ENCODE measurements at places on chromosomes 3 and 15.
A peak's percentile ranks its signal among the peaks of the same experiment; 100 is the strongest.

- no peak for DNase-seq
Measured at GRCh38 chr3:182491577-182491976, 301.7 kb upstream of the ATP11B start.

- DNase-seq = no peak
Measured at GRCh38 chr3:156071031-156071430, 49.3 kb upstream of the KCNAB1 start.

GRCh38 chr15:69486481-69487110, 34.0 kb downstream of the RPLP1 start:
- no peak for DNase-seq

DNA sequence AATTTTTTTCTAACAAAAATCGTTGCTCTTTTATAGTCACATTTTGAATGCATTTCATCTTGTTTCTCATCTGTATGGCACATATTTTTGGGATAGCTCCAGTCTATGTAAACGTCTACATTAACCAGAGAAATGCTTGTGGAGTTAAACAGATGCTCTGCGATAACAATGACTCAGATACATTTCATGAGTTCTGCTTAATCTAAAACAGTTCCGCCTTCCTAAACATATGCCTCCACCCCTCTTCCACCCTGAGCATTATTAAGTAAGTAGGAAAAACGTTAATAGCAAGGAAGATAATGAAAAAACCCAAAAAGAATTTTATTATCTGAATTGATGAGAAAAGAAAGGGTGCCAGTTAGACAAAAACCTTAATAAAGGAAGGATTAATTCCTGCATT, 396.1 kb downstream of the TUSC7 start:
- no peak for DNase-seq

DNA sequence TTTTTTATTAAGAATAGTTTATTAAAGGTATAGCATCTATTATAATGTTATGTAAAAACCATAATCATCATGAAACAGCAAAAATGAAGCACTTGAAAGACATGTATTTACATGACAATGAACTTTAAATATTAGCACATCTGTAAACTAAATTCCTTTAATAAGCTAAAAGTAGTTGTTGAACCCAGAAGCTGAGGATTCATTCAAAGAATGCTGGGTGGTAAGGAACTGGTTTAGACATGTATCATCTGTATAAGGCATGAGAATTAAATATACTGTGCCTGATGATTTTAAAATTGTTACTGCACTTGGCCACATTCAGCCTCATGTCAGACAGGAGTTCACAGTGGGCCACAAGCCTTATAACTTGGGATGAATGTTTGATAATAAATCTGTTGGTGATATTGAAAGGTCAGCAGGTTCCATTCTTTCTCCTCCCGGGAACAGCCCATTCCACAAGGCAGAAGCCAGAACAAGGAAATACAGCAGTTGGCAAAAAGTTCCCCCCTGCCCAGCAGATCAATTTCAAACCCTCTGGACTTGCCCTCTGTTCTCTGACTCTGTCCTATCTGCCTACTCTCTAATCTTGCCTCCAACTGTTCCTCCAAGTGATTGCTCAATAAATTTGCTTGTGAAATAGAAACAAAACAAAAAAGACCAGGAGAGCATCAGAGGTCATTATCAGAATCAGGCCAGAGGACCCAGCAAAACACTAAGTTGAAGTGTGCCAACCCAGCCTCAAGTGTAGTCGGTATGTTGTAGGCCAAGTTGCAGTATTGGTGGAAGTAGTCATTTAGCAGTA, 49.8 kb upstream of the TEX264 start:
- no peak for DNase-seq

DNA sequence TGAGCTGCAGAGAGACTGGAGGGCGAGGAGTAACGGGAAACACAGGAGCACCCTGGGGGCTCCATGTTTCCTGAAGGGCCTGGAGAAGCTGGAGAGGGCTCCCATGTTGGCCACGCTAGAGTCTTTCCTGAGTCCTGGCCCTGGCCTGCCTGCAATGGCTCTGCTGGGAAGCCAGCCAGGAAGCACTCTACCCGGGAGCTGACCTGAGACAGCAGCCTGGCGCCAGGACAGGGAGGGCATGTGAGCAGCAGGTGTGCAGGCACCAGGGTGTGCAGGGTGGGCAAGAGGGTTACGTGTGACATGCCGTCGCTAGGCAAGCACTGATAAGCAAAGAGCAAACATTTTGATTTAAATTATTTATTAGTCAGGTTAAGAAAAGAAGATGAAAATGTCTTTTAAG, 301.4 kb downstream of the OCA2 start:
- no peak for DNase-seq

GRCh38 chr3:42682301-42683070, 2.9 kb upstream of the KLHL40 start:
- no peak for DNase-seq

DNA sequence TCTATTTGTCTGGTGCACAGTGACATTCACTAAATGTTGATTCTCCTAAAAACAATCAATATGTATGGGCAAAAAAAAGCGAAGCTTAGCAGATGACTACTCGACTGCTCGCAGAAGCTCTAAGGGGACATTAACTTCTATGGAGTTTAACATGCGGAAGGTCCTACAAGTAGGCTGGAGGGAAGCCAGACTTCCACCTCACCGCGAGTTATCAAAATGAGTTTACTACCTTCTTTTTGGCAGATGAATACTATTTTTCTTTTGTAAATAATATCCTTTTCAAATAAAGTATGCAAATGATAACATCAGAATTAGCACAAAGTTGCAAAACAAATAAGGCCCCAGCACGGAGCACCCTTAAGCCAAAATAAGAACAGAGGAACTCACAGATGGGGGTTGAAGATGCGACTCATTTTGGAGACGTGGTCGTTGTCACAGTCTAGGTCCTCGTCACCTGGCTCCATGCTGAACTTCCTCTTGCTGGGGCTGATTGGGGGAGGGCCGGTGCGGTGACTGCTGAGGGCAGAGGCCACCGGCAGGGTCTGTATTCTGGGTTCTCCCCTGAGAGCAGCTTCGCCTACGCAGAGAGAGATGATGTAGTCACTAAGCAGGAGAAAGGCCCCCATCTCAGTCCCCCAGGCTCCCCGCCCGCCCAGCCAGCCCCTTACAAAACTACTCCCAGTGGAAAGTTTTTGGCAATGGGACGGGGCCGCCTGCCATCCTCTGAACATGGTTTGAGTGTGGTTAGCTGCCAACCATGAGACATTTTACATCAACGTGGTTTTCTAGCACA, 42.1 kb downstream of the VGLL4 start:
- peak; percentile 71 for DNase-seq

DNA sequence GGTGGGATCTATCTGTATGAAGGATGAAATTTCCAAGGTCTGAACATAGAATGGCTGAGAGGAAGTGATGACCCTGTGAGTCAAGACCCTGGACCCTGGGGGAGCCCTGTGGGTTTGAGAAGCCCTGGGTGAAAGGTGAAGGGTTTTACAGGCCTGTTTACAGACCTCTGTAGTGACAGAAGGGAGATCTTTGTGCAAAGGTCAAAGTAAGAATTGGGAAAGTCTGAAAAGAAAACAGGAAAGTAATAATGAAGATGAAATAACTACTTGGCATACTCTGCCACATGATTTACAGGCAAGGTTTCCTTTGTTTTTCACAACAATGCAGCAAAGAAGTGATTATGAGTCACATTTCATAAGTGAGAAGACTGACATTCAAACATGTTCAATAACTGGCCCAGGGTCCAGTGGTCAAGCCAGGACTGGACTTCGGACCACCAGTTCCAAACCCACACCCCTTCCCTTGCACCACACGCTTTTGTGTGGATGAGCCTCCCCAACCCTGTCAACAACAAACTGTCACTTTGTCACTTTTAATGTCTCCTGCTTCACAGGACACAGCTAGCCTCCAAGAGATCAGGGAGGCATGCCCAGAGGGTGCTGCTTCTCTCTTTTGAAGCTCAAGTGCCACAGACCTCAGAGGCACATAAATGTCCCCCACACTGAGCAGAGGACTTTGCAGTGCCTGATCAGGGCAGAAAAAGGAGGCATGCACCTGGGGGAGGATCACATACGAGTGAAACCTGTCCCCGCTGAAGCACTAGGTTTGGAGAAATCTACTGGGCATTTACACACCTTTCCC, 21.5 kb downstream of the CD86 start:
- DNase-seq = no peak

DNA sequence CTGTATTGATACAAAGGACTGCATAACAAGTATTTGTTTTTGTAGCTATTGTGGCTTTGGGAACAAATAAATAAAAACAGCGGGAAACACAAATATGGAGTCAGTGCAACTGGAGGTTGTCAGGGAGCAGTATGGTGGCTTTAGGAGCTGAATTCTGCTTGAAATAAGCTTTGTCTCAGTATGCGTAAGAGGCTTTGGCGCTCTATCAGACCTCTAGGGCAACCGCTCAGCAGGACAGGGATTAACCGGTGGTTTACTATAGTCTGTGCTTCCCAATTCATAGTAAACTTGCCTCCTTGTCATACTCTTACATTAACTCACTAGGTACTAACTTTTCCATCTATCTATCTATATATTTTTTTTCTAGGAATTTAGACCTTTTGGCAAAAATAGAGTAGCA, 104.6 kb downstream of the ZIC1 start:
- no peak for DNase-seq

DNA sequence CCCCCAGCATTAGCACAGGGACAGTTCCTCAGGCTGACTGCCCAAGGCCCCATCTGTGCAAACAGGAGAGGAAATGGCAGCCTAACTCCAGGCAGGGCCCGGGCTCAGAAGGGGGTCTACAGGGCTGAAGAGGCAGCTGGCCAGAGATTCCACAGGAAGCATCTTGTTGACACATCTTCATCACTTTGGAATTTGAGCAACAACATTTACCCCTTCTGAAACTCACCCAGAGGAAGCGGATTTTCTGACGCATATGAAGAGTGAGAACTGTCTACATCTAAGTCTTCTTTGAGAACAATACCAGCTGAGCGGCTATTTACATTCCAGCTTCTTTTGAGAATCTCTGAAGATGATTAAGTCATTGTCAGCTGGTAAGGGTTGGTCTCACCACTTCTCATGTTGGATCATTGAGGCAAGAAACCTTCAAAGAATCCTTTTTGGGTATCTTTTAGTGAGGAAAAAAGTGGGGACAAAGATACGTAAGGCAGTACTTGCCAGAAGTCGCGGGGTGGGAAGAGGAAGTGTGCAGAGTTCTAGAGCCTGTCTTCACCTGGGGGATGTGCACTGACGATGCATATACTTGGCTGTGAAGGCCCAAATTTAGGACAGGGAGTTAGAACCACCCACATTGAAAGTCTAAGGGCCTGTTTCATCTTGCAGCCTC, 25.4 kb upstream of the SRP14 start:
- DNase-seq = no peak

DNA sequence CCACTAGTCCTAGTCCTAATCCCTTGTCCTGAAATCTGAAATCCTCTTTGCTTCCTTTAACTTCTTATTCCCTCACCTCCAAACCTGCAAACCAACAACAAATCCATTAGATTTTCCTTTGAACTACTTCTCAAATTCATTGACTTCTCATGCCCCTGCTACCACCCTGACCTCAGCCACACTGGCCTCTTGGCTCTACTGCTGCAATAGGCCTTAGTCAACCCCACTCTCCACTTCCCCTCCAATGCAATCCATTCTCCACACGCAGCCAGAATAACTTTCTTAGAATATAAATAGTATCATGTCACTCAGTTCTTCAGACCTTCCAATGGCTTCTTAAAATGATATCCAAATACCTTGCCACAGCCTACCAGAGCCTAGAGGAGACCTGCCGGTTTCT, 131.1 kb upstream of the GADL1 start:
- DNase-seq = no peak

DNA sequence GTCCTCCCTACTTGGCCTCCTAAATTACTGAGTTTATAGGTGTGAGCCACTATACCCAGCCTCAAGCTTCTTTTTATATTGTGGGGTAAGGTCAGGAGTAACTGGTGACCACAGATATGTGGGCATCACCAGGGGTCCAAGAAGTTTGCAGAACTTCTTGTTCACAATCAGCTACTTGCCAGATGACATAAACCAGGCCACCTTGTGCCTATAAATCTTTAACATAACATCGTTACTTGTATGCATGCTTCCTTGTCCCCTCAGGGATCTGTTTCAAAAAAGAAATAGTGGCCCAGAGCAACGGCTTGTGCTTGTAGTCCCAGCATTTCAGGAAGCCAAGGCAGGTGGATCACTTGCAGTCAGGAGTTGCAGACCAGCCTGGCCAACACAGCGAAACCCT, 115.1 kb upstream of the FAM174B start:
- DNase-seq = no peak

- no peak for DNase-seq
Measured at GRCh38 chr3:125300416-125300815, 74.7 kb downstream of the ZNF148 start.

DNA sequence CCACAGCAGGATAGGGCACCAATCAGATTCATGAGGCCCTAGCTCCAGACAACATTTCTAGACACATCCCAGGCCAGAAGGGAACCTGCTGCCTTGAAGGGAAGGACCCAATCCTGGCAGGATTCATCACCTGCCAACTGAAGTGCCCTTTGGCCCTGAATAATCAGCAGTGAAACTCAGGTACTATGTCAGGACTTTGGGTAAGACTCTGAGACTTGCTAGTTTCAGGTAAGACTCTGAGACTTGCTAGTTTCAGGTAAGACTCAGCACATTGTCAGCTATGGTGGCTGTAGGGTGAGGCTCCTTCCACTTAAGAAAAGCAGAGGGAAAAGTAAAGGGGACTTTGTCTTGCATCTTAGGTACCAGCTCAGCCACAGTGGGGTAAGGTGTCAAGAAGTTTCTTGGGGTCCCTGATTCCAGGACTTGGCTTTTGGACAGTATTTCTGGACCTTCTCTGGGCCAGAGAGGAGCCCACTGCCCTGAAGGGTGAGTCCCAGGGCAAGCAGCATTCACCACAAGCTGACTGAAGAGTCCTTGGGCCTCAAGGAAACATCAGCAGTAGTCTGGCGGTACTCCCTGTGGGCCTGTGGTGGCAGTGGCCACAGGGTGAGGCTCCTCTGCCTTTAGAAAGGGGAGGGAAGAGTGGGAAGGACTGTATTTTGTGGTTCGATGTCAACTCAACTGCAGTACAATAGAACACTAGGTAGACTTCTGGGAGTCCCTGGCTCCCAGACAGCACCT, 13.7 kb upstream of the COL8A1 start:
- DNase-seq = no peak

- DNase-seq = no peak
Measured at GRCh38 chr3:29887451-29887850, 606.6 kb downstream of the RBMS3 start.

DNA sequence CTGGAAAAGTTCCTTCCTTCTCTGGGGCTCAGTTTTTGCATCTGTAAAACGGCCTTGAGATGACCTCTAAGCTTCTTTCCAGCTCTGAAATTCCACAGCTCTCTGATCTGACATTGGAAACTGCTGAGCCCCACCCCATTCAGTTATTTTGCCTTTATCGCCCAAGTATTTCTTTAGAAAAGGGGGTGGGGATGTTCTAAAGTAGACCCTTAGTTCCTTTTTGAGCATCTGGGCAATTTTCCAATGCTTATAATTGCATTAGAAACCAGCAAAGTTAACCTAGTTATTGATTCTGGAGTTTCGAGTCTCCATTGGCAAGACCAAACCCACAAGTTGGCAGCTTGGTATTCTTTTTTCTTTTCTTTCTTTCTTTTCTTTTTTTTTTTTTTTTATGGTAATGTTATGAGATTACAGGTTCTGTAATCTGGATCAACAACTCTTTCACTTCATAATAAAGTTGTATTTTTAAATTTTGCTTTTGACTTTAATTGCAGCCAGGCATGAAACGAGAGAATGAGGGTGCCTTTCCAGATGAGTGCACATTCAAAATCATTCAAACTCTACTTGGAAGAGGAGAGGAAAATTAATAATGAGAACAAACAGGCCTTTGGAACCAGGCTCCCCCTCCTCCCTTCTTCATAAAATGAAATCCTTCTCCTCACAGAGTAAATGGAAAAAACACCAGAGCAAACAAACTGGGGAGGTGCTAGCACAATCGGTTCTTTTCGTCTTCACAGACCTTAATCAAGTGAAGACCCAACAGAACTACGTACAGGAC, 76.8 kb upstream of the LRIG1 start:
- no peak for DNase-seq
